ENCODE measurements at places on chromosomes 7 and 10.

DNA sequence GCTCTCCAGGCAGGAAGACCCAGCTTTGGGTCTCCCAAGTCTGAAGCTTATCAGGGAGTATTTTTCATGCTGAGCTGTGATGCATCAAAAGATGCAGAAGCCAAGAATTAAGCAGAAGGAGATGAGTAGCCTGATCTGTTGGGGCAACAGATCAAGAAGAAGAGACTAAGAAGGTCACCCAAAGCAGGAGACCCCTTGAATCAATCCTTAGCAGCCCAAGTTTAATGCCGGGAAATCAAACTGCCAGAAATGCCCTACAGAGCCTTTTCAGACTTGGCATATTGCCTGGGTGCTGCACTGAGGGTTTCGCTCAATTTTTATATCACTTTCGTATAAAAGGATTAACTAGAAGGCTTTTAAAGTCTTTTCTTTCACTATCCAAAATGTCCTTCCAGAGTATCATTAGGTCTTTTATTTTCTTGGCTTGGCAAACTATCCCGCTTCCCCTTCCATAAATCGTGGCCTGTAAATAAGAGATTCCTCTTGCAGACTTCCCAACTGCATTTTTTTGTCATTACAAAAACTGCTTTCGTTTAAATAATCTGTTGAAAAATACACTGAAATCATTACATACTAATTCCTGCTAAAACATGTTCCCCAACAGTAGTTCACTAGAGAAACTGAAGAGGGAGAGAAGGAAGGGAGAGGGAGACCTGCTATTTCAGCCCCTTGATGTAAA lies 49.0 kb upstream of the STK17A start:
- DNase-seq: no peak

DNA sequence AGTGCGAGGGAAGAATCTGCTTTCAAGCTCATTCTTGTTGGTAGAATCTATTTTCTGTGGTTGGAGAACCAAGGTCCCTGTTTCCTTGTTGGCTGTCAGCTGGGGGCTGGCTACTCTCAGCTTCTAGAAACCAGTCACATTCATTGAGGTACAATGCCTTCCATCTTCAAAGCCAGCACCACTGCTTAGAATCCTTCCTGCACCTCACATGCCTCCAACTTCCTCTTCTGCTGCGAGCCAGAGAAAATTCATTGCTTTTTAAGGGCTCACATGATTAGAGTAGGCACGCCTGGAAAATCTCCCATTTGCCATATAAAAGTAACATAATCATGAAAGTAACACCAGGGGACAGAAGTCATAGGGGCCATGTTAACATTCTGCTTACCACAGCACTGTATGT lies 28.7 kb downstream of the TES start:
- DNase-seq: no peak

DNA sequence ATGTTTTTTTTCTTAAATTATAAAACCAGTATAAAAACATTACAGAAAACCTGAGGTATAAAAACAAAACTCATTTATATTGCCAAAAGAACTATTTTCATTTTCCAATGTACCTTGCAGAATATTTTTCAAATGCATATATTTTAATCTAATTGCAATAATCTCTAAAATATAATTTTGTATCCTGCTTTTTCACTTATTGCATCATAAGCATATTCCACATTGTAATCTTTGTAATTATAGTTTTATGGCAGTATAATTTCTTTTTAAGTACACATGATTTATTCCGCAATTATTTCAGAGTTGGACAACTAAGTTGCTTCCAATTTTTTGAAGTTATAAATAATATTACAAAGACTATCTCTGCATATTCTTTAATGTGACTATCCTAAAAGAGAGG lies 43.7 kb downstream of the SGCE start:
- no peak for DNase-seq

DNA sequence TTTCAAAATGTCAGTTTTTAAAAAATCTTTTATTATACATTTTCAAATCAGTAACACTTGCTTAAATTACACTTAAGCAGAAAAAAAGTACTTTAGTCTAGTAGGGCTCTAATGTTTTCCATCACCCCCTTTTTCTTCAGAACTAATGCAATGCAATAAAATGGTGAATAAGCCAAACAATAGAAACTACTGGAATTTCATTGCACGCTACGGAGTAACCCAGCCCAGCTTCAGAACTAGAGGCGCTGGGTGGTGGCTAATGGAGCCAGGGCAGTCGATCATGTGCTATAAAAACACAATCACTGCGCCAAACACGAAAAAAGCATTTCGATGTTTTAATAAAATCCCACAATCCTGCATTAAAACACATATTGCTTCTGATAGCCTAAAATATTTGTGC lies 59.9 kb upstream of the ODAD2 start:
- no peak for DNase-seq

- no peak for DNase-seq
These were observed 6.6 kb downstream of the RASGEF1A start for GRCh38 chr10:43260117-43260761.

DNA sequence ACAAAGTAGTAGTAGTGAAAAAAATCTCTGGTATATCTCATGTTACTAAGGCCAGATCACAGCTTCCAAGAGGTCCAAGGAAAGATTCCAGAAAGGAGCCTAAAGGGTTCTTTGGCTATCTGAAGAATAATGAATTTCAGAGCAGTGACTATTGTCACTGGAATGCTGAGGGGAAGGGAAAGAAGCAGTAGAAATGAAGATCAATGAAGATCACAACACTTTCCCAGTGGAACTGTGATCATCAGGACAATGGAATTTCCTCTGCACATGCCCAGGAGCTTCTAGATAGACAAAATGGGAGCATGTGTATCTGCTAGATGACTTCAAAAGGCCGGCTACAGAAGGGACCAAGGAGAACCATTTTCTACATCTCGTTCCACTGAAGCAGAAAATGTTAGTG lies 219.5 kb upstream of the PHYHIPL start:
- DNase-seq: no peak

GRCh38 chr7:10798044-10798443 lies 175.6 kb upstream of the PHF14 start:
- DNase-seq: no peak

DNA sequence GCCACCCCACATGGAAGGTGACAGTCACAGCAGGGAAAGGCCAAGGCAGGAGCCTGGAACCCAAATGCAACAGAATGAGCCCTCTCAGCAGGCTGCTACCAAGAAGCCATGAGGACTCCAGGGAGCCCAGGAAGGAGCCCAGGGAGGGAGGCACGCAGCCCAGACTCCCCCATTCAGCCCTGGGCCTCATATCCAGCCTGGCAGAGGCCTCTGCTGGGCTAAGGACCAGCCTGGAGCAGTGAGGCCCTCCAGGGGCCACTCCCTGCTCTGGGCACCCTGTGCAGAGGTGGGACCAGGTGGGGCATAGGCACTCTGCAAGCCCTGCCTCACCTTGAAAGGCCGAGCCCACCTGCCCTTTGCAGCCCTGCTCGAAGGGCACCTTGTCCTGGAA lies 25.8 kb upstream of the ZNF488 start:
- no peak for DNase-seq

DNA sequence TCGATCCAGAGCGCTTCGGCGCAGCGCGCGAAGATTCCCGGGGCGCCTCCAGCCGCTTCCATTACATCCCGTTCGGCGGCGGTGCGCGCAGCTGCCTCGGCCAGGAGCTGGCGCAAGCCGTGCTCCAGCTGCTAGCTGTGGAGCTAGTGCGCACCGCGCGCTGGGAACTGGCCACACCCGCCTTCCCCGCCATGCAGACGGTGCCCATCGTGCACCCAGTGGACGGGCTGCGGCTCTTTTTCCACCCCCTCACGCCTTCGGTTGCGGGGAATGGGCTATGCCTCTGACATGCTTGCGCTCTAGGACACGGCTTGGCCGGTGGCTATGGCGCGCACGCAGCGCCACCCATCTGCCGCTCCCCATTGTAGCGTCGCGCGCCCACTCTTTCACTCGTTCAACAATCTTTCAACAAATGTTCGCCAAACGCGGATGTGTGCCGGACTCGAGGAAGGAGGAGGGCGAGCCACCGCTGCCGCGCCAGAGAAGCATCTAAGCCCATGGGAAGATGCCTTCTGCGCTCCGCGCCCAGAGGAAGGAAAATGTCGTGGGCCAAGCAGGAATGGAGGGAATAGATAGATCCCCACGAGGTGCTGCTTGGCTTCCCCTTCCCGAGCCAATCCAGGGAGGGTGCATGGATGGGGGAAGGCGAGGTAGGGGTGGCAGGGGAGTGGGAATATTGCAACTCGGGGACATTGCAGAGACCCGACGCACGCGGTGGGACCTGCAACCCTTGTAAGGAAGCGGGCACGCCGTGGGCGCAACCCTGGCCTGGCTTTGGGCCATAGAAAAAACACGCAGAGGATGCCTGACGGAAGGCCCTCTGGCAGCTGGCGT lies 5.1 kb upstream of the CYP26A1 start:
- DNase-seq: no peak

- no peak for DNase-seq
These were observed 26.0 kb downstream of the KAT6B start for GRCh38 chr10:74852381-74852780.

GRCh38 chr10:123563994-123564393 lies 102.2 kb upstream of the GPR26 start:
- DNase-seq: no peak

Data from stimulated activated CD8-positive, alpha-beta memory T cell treated with anti-CD3 and anti-CD28 coated beads, Interleukin-12 subunit alpha, Interleukin-12 subunit beta, amount 100 ng/mL, for 4 hours (primary cell).